MV-4-11 (cell line): ENCODE measurements at places on chromosomes 6 and 20.

GRCh38 chr6:11767978-11768756 lies 10.4 kb downstream of the ADTRP start:
- no peak for DNase-seq

DNA sequence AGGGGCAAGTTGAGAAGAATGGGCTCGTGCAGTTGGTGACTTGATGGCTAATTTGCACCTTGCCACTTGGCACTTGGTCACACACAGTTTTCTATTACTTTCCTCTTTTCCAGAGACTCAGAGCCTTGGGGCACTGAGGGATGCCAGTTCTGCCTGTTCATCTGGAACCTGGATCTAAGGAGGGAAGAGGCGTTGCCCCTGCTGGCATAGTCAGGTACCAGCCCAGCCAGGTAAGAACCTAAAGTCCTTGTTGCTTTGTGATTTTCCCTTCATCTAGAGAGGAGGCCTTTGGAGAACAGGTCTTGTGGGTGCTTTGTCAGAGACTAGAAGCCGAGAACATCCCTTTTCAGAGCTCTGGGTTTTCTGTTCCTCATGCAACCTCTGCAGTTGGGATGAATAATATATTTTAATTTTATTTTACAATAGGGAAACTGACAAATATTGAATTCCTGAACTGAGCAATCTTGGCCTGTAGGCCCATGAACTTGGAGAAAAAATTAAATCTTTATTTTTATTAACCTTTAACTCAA lies 11.4 kb downstream of the SYTL3 start:
- no peak for DNase-seq

DNA sequence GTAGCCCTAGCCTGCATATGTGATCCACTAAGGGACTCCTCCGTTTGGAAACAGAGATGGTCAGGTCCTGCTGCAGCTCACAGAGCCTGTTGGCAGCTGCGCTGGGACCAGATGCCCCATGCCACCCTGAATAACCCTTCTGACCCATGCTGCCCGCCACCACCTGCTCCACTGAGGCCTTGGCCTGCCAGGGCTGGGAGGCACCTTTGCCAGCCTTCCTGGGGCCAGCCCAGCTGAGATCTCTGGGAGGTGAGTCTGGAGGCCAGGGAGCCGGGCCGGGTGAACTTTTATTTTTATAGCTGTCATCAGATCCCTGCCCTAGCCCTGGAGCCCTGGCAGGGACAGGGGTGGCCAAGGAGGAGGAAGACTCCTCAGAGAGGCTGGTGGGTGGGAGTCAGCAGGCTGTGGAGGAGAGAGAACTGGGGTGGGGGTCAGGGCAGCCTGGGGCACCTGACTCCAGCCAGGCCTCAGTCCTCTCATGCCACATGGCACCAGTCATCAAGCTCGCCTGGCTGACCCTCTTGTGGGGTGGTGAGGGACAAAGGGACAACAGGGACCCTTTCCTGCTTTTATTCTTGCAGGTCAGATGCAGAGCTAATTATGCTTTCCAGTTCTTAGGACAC lies 10.0 kb downstream of the CEBPB start:
- DNase-seq = no peak

- DNase-seq = peak; percentile 55
Measured at GRCh38 chr20:49786196-49786595, 26.4 kb upstream of the SLC9A8 start.

DNA sequence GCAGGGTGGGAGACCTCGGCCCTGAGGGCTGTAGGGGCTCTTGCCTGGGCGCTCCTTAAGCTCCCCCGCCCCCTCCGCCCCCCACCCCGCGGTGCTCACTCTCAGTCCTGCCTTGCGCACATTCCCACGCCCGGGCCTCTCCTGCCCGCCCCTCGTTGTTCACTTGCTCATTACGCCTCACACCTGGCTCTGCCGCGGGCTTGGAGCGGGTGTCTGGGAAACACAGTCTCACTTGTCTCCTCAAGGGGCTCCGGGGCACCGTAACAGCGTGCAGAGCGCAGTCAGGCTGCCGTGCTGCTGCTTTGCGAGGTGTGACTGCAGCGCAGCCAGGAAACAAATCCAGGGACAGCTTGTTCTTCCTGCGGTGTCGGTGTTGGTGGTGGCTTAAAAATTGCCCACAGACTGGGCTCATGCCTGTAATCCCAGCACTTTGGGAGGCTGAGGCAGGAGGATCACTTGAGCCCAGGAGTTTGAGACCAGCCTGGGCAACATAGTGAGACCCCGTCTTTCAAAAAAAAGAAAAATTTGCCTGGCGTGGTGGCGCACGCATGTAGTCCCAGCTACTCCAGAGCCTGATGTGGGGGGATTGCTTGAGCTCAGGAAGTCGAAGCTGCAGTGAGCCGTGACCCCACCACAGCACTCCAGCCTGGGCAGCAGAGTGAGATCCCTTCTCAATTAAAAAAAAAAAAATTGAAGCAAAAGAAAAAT lies 4.6 kb downstream of the NPBWR2 start:
- DNase-seq = no peak

DNA sequence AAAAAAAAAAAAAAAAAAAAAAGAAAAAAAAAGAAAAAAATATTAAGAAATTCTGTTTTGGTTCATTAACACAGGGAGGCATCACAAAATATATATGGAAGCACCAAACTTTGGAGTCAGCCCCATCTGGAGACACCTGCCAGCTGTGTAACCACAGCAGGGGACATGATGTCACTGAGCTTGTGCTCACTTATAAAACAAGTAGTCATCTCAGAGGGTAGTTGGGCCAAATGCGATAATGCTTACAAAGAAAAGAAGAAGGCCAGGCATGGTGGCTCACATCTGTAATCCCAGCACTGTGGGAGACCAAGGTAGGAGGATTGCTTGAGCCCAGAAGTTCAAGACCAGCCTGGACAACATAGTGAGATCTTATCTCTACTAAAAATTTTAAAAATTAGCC lies 1.1 kb upstream of the BNIP5 start:
- no peak for DNase-seq

- DNase-seq = no peak
Measured at GRCh38 chr6:10373642-10374359, 41.1 kb downstream of the TFAP2A start.

DNA sequence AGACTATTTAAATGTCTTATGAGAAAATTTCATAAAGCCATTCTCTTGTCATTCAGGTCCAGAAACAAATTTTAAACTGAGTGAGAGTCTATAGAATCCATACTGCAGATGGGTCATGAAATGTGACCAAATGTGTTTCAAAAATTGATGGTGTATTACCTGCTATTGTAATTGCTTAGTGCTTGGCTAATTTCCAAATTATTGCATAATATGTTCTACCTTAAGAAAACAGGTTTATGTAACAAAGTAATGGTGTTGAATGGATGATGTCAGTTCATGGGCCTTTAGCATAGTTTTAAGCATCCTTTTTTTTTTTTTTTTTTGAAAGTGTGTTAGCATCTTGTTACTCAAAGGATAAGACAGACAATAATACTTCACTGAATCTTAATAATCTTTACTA lies 5.0 kb downstream of the MARCKS start:
- no peak for DNase-seq

- DNase-seq = peak; percentile 96
Measured at GRCh38 chr6:31652925-31653724, 664 bp upstream of the BAG6 start.

- DNase-seq = no peak
Measured at GRCh38 chr6:131784561-131784960, 23.3 kb upstream of the ENPP1 start.

DNA sequence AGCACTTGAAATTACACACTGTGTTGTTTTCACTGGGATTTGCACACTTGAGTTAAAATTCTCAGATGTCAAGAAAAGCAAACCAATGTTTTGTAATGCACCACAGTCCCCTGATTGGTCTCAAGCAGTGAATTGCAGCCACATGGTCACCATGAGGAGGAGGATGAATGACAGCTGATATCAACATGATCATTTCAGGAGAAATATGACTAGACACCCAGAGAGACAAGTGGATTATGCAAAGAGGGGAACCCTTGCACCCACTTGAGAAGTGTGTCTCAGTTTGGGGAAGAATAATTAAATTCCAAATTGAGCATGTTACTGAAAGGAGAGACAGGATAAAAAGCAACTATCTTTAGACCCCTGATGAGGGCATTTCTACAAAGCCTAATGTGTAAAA lies 69.3 kb downstream of the UST start:
- no peak for DNase-seq

DNA sequence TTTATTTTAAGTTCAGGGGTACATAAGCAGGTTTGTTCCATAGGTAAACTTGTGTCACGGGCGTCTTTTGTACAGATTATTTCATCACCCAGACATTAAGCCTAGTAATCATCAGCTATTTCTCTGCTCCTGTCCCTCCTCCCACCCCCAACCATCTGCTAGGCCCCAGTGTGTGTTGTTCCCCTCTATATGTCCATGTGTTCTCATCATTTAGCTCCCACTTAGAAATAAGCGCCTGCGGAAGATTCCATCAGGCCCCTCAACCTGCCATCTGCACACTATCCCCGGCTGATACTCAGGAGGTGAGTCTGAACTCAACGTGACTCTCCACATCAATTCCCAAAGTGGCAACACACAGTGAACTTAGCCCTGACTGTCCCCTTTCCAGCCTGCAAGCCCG lies 228.0 kb upstream of the SYNDIG1 start:
- no peak for DNase-seq

DNA sequence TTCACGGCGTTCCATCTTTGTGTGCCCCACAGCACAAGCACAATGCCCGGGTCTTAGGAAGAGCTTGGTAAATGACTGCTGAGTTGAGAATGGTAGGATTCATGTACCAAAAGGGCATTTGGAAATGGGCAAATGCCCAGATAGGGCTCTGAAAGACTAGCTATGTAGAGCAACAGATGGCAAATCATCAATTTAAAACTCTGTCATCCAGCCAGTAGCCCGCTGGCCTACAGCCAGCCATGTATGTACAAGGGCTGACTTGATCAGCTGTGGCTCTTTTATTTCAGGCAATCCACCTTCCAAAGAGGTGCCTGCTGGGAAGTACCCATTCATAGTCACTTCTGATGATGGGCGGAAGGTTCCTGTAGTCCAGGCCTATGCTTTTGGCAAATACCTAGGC lies 35.1 kb downstream of the NT5E start:
- no peak for DNase-seq

GRCh38 chr6:117817499-117817898 lies 89.6 kb upstream of the SLC35F1 start:
- peak; percentile 67 for DNase-seq

DNA sequence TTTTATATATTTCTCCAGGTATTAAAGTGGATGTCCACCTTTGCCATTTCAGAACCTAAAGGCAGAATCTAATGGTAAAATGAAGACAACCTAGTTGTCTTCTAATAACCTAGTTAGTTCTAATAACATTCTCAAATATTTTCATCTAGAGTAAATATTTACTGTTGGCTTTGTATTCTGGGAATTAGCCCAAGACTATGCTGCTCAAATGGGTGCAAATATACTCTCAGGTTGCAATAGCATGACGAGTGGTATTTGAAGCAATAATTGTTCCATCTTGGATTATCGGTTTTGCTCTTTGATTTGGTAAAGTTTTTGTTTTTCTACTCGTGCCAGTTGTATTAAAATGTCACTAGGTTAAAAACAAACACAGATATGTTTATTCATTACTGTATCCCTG lies 21.0 kb upstream of the RSPH4A start:
- no peak for DNase-seq

GRCh38 chr6:12007887-12008286 lies 4.2 kb upstream of the HIVEP1 start:
- no peak for DNase-seq

DNA sequence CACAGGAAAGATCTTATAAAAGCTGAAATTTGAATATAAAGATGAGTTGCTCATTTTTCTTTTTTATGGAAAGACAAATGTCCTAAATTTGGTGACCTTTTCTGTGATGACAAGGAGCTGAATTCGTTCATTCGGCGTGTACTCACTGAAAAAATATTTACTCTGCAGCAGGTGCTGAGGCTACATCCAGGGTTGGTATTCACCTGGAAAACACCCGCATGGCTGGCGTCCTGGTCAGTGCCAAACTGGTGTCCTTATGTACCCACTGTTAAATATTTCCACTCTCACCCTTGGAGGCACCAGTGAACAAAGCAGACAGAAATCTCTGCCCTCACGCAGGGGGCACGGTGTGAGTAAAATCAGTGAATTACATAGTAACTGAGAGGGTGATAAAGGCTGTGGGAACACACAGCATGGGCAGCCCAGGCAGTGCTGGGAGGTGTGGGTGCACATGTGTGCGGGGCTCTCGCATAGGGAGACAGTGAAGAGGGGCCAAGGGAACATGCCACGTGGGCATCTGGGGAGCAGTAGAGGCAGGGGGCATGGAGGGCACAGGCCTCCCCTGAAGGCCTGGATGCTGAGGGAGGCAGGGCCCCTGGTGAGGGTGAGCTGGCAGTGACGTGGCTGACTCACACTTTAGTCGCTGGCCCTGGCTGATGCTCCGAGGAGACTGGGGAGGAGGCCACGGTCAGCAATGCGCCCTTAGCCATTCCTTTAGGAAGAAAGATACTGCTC lies 89.7 kb downstream of the INSM1 start:
- no peak for DNase-seq

DNA sequence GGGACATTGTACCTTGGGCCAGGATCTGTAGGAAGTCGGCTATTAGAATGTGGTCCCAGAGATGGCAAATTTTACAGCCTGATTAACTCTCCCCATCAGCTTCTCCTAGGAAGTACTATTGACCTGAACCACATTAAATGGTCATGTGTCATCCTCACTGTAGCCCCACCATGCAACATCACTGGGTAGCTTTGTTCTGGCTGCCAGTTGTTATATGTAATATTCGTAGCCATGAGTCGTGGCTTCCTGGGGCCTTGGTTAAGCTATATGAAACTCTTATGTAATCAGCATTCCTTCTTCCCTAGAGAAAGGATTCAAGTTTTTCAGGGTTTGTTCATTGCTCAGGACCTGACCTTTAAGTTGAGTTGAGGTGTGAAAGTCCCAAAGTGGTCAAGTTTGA lies 125.7 kb downstream of the ANKS1A start:
- peak; percentile 66 for DNase-seq

DNA sequence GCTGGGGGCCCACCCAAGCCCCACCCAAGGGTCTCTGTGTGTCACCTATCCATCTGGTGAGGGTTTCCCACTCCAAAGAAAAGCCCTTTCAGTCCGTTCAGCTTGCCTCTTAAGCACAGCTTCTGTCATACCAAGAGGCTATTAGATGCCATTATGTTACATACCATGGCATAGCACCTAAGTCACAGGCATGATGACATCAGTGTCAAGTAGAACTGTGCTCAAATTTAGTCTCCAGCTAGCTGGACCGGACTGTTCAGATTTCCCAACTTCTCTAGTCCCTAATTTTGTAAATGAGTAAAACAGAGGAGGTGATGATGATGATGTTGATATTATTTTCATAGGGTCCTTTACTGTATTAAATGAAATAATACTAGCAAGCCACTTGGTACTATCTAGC lies 19.2 kb upstream of the PLEKHG1 start:
- no peak for DNase-seq
